ENCODE measurements at places on chromosomes 6 and 20.

DNA sequence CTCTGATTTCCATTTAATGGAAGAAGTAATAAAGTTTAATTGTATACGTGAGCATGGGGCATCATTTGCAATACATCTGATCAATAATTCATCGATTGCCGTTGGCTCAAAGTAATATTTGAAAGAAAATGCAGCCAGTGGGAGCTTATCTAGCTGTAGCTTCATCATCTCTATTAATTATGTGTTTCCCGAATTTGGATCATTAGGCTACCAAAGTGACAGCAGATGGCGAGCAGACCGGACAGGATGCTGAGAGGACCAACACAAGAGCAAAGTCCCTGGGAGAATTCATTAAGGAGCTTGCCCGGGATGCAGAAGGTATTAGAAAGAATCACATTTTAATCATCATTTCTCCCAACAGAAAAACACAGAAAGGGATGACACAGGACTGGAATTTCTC is 327.1 kb downstream of the ARHGAP18 start:
- DNase-seq: no peak

DNA sequence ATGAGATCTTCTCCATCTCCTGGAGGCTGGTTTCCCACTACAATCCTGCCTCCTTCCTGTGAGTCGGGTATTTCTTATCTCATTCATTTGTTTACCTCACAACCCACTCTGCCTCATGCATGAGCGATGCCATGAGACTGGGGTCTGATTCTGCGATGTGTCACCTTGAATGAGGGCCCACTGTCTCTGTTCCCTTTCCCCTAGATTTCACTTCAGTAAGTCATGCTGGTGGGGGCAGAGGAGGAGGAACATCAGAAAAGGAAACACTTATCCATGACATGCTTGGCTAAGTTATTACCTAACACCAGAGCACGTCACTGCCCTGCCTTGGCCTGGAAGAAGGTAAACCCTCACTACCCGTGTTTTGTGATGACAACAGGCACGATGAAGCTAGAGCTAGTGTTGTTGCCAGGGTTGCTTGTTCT is 337.4 kb upstream of the PRDM1 start:
- DNase-seq: no peak

DNA sequence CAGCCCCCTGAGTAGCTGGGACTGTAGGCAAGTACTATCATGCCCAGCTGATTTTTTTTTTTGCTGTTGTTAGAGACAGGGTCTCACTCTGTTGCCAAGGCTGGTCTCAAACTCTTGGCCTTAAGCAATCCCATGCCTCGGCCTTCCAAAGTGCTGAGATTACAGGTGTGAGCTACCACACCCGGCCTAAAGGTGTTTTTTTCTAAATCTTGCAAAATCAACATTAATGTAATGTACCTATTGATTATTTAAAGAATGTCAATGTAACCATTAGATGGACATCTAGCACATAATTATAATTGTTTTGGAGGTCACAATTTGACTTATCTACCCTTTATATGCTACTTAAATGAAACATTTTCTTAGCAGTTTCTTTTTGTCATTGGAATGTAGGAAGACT is 126.1 kb downstream of the PHACTR1 start:
- DNase-seq: no peak

GRCh38 chr6:1596088-1596852 is 13.4 kb upstream of the FOXC1 start:
- DNase-seq: peak; percentile 29

- no peak for DNase-seq
Measured at GRCh38 chr6:42281570-42281969, 63.9 kb upstream of the MRPS10 start.

GRCh38 chr6:75931011-75931680 is 141.3 kb downstream of the IMPG1 start:
- DNase-seq: no peak

DNA sequence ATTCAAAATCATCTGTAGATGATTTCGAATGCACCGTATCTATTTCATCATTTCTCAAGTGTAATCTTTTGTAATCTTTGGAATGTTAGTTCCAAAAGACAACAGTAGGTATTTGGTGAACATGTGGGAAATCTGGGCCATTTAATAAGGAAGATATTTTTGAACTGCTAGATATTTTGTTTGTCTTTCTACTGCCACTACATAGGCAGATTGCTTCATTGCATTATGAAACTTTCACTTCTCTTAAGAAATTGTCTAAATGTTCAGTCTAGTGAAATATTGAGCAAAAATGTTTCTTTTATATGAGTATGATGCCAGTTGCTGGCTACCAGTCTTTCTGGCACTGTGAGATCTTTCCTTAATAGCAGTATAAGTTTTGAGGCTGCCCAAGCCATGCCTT is 527.8 kb upstream of the RNF217 start:
- no peak for DNase-seq

- DNase-seq: no peak
Measured at GRCh38 chr6:64383277-64383676, 747.7 kb downstream of the PHF3 start.

GRCh38 chr6:96450770-96451130 is 70.9 kb upstream of the UFL1 start:
- DNase-seq: no peak

DNA sequence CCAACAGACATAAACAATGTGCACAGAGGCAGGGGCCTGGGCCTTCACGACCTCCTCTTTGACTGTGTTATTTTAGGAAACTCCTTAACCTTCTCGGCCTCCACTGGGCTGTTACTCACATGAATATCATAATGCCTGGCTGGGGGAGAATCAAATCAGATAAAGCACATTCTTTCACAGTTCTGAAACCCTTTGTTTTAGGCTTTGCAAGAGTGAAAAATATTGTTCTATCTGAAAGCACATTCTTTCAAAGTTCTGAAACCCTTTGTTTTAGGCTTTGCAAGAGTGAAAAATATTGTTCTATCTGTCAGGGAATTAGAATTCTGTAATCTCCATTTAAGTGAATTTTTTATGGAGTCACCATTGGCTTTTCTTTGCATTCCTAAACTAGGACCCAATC is 50.7 kb upstream of the SYNDIG1 start:
- DNase-seq: no peak

GRCh38 chr6:148700047-148700715 is 46.6 kb upstream of the UST start:
- no peak for DNase-seq

GRCh38 chr6:114051031-114051430 is 80.1 kb upstream of the HDAC2 start:
- no peak for DNase-seq

DNA sequence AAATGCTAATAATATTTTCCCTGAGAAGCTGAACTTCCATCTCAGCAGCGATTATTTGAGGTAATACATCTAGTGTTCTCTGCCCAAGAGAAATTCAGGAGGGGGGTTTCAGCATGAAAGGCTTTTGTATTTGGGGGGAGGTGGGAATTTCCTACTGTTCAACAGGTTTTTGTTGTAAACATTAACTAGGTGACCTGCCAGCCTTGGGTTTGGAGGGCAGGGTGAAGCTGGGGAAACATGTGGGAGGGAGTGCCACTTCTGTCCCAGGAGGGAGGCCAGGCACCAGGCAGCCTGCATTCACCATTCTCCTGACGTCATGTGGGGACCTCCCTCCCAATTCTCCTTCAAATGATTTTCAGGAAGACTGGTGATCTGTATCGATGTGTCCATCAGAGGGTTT is 37.7 kb upstream of the PKHD1 start:
- DNase-seq: no peak

DNA sequence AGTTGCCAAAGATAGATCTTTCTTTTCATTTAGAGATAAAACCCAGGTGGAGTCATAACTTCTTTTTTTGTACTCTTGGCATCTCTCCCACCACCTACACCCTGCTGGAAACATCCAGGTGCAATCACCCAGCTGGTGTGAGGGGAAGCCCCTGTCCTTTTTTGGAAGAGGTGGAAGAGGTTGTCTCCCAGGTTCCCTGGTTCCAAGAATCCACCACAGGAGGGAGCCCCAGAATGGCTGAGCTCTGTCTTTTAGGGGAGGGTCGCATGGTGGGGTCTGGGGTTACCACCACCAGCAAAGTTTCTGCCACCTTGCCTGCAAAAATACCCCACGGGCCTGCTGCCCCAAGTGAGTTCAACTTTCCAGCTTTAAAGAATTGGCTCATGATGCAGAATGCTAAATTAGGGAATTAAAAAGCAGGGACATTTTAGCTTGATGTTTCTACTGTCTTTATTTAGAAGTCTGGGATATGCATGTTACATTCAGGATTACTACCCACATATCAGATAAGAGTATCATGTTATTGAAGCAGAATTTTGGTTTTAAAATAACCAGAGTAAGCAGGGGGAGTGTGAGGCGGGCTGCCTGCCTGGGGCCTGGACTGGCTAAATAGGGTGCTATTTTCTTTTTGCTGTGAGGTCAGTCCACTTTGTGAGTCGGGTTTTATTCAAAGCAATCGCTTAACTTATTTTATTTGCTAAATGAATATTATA is 11.0 kb downstream of the SMOC2 start:
- DNase-seq: no peak

- DNase-seq: no peak
Measured at GRCh38 chr20:22438926-22439325, 145.4 kb downstream of the FOXA2 start.

DNA sequence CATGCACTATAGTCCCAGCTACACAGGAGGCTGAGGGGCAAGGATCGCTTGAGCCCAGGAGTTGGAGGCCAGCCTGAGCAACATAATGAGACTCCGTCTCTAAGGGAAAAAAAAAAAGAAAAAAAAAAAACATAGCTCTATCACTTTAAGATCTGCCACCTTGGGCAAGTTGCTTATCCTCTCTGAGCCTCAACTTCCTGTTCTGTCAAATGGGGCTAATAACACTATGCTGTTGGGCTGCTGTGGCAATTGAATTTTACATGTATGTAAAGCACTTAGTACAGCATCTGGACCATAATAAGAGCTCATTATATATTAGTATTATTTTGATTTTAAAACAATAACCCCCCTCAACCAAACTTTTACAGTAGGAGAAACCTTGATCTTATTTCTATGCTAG is 141.5 kb downstream of the ATXN1 start:
- no peak for DNase-seq

- no peak for DNase-seq
Measured at GRCh38 chr6:139732451-139732850, 358.0 kb upstream of the CITED2 start.

- DNase-seq: no peak
Measured at GRCh38 chr6:111013144-111013915, 31.5 kb downstream of the RPF2 start.

DNA sequence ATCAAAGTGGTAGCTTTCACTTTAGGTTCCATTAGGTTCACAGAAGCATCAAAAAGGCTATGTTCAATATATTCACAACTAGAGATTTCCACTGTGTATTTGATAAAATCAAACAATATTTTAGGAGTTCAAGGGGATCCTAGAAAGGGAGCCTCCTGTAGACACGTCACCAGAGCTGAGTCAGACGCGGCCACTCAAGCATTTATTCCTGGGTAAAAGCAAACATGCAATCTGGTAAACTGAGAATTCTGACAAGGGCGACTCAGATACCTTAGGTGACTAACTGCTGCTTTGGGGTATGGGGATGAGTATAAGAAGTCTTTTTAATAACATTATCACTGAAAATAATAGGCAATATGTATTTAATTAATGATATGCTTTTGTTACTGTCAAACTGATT is 118.7 kb upstream of the HMGN3 start:
- DNase-seq: no peak

- DNase-seq: no peak
Measured at GRCh38 chr6:6556738-6557503, 31.6 kb upstream of the LY86 start.

GRCh38 chr20:9329355-9330101 is 184.9 kb upstream of the LAMP5 start:
- no peak for DNase-seq

DNA sequence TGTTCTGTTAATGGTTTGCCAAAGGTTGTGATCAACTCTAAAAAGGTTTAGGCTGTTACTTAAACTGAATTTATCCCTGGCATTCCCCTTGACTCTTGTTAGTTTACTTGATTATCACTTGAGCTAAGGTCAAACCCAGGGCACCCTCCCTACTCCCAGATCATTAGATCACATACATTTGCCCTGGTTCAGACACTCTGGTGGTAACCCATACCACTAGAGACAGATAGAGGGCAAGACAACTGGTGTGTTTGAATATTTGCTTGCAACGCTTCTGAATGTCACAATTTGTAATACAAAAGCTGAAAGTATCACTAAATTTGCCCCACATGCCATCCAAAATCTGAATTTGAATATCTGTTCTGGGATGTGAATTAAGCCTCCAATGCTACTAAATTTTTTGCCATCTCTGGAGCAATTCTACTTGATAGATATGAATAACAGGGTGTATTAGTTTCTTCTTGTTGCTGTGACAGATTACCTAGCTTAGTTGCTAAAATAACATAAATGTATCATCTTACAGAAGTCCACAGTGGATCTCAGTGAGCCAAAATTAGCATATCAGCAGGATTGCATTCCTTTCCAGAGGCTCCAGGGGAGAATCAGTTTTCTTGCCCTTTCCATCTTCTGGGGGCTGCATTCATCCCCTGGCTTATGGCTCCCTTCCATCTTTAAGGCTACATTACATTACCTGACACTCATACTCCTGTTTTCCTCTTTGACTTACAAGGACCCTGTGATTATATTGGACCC is 45.4 kb downstream of the FIG4 start:
- DNase-seq: no peak

Data from amygdala (tissue), 56 donors.